Stimulated activated CD8-positive, alpha-beta memory T cell treated with anti-CD3 and anti-CD28 coated beads, Interleukin-15, amount 100 ng/mL, for 4 hours (primary cell): ENCODE measurements at places on chromosomes 7 and 10.

- no peak for DNase-seq
Observed at GRCh38 chr7:2388637-2388954, 14.8 kb upstream of the CHST12 start.

DNA sequence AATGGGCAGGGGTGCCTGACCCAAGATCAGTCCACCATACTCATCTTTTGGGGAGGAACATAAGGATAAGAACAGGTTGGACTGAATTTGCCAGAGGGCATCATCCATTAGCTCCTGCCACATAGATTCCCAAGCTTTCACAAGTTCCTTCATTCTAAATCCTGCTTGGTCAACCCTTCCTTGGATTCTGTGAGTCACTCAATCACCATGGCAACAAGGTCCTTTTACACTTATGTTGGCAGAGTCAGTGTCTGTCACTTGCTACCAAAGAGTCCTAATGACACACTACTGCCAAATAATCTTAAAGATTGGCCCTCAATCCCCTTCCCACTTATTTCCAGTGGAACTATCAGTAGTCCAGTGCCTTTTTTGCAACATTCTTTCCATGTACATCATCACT, 5.0 kb upstream of the LGI1 start:
- no peak for DNase-seq

DNA sequence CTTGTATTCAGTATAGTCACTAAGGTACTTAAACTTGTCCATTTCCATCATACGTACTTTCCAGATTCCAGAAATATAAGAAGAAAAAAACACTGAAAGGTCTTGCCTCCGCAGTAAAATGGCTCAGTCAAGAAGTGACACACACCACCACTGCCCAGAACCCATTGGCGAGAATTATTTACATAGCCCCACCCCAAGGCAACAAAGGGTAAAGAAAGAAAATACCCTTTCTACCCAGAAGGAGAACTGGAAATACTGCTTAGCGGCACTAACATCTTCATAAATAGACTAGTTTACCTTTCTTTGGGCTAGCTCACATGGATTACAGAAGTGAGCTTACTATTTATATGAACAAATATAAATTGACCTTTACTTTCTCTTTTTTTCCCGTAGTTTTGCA, 194.0 kb downstream of the PPP1R9A start:
- no peak for DNase-seq

DNA sequence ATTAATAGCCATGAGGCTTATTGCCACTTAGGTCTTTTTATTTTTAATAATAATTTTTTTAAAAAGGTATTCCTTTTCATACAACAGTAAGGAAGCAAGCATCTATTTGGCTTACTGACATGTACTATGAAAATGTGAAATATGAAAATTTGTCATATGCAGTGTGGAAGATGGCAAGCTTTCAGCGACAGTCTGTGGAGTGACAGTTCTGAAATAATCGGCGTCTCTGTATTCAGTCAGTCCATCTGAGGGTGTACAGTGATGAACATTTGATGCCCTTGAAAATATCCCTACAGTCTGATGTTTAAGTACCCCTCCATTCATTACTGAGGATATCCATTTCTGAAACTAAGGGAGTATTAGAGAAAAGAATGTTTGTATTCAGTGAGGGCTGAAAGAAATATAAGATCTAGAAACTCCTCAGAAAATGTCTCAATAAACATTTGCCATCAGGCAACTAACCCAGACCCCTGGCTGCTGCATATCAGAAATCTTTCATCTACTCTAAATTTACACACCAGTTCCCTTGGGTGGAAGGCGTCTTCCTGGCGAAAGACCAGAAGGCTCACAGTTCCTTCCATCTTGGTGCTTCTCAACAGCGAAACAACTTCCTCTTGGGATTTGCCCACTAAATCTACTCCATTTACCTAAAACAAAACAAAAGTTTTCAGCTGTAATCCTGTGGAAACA, 440.6 kb downstream of the PARD3 start:
- DNase-seq: no peak

- DNase-seq: no peak
Observed at GRCh38 chr10:92242910-92243671, 47.8 kb downstream of the CPEB3 start.

DNA sequence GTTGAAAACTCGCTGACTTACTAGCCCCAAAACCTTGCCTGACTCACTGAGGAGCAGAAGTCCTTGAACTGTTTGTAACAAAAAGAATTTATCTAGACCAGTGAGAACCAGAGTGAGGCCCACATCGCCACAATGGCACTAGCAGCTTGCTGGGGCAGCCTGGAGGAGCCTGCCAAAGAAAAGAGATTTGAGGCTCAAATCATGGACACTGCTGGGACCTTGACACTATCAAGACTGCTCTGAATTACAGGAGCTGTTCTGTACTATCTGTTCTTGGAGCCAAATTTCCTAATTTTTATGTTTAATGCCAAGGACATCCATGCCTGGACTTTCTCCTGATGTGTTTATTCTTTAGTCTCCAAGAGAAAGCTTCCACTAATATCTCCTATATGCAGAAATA, 82.0 kb upstream of the JCAD start:
- no peak for DNase-seq

DNA sequence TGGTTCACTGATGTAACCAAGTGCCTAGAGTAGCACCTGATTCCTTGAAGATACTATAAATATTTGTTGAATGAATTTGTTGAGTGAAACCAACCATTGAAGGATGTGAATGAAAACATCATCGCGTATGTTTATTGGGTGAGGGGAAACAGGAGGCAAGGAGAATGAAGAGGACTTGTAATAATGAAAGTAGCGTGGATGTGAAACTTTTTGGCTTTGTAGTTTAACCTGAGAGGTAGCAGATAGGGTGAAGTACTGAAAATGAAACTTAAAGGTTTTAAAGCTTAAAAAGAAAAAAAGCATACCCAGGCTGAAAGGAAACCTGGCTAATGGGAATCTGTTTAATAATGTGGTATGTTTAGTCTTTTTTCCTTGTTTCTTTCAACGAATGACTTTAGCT, 5.2 kb downstream of the CCNY start:
- no peak for DNase-seq

- no peak for DNase-seq
Observed at GRCh38 chr10:42149722-42150427, 488.5 kb downstream of the ZNF33B start.

GRCh38 chr7:88686468-88687229, 72.9 kb upstream of the ZNF804B start:
- DNase-seq: no peak

GRCh38 chr10:71780156-71780555, 6.8 kb upstream of the VSIR start:
- DNase-seq: no peak

DNA sequence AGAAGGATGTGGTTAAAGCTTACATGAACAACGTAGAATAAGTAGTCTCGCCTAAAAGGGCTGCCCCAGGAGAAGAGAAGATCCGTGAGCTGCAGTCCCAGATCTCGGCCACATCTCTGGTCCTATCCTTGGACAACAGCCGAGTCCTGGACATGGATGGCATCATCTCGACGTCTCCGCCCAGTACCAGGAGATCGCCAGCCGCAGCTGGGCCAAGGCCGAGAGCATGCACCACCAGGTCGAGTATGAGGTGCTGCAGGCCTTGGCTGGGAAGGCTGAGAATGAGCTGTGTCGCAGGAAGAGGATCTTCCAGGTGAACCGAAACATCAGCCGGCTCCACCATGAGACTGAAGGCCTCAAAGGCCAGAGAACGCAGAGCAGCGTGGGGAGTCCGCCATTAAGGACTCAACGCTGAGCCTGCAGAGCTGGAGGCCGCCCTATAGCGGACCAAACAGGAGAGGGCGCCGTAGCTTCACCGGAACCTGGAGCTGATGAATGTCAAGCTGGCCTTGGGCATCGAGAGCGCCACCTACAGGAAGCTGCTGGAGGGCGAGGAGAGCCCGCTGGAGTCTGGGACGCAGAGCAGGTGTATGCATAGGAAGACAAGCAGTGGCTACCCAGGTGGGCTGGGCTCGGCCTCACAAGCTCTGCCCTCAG, 22.2 kb downstream of the LIPK start:
- no peak for DNase-seq

GRCh38 chr7:144676492-144676891, 159.4 kb downstream of the TPK1 start:
- no peak for DNase-seq

GRCh38 chr7:134781171-134781570, 1.7 kb downstream of the CALD1 start:
- no peak for DNase-seq

DNA sequence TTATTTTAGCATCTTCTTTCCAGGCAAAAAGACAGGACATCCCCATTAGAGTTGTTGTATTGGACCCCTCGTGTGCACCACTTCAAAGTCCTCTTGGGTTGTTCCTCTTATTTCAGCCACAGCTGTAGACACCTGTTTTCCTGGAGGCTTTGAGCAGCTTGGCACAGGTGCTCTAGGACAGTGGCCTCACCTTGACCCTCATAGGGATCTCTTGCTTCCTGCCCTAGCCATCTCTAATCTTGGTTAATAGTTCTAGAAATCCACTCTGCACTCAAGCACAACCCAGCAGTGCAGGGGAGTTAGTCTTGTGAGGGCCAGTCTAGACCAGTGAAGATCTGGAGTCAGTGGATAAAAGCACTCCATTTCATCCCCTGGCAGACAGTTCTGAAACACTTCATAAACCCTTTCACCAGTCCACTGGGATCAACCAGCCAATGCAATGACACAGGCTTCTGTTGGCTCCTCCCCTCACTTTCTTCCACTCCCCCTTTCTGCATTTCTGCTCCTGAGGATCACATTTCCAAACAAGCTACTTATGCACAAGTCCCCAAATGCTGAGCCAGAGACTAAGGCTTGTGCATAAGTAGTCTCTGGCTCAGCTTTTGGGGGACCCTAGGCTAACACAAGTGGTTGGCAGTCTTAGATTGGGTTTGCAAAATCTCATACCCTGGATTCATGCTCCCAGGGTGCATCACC, 131.5 kb upstream of the LAMB4 start:
- no peak for DNase-seq

GRCh38 chr10:124150189-124150806, 56.9 kb upstream of the CHST15 start:
- no peak for DNase-seq

DNA sequence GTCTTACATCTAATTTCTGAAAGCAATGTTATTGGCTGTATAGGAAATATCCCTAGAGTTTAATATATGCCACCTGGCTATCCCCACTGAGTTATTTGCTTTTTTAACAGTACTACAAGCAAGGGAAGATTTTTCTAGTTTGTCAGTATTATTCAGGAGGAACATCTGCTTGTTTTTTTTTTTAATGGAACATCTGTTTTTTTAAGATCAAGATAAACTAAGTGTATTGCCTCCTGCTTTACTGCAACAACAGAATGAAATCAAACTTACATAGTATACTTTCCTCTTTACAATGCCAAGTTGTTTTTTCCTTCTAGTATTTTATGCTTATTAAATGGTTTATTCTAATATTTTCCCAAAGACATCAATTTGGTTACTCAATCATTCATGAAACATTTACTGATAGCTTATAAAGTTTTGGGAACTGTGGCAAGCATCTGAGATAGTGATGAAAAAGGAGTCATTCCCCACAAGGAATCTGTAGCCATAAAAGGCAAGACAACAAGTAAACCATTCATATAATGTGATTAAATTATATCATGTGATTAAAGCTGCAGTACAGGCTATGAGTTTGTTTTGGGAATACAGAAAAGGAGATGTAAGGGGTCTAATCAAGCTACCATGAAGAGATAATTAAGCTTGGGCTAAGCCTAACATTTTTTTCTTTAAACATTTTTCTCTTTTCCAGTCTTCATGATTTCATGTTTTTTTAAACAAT, 17.4 kb downstream of the MTPN start:
- DNase-seq: no peak

GRCh38 chr10:20993389-20993788, 96.3 kb upstream of the NEBL start:
- DNase-seq: no peak

- DNase-seq: no peak
Observed at GRCh38 chr10:29947701-29948060, 111.7 kb downstream of the JCAD start.

- no peak for DNase-seq
Observed at GRCh38 chr10:58778966-58779365, 266.3 kb downstream of the BICC1 start.

DNA sequence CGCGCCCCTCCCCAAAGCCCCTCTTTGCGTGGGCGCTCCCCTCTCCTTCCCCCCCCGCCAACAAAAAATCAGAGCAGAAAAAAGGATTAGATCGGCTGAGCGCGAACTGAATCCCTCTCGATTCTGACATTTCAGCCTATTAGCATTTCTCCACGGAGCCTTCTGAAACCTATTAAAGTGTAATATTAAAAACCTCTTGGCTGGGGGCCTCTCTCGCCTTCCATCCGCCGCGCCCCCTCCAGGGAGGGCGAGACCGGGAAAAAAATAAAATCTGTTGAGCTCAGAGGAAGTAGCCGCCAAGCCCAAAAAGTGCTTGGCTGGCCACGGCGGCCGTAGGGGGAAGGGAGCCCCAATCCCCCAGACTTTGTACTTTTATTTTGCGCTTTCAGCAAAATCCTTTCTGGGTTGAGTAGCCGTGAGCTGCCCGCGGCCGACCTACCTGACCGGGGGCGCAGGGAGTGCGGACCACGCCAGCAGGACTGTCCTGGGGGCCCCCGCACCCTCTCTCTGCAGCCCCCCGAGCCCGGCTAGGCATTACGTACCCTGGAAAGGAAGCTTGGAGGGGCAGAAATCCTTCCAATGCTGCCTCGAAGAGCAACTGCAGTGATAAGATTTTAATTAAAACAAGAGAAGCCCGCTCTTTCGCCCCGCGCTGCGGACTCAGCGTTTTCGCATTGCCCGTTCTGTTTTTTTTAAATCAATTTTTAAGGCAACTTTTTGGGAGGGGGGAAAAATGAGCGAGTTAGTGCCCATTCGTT, 1.3 kb upstream of the TNRC18 start:
- no peak for DNase-seq

DNA sequence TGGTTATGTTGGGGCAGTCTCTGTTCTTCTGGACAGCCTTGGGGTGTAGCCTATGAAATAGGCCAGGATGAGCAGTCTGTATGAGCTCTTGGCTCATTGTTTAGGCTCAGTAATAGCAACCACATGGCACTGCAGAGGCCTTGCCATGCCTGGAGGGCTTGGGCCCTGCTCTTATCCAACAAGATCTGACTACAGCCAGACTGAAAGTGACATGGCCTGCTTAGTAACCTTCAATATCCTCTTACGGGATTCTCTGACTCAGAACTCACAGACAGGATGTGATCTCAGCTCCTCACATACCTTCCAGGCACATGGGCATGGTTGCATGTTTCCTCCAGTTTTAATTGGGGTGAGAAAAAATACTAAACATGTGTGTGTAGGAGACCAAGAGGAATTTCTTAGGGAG, 289.3 kb downstream of the PTEN start:
- DNase-seq: peak; percentile 12

- DNase-seq: no peak
Observed at GRCh38 chr10:26612151-26612915, 85.2 kb upstream of the PDSS1 start.

- no peak for DNase-seq
Observed at GRCh38 chr7:138429577-138430250, 30.3 kb upstream of the TRIM24 start.

DNA sequence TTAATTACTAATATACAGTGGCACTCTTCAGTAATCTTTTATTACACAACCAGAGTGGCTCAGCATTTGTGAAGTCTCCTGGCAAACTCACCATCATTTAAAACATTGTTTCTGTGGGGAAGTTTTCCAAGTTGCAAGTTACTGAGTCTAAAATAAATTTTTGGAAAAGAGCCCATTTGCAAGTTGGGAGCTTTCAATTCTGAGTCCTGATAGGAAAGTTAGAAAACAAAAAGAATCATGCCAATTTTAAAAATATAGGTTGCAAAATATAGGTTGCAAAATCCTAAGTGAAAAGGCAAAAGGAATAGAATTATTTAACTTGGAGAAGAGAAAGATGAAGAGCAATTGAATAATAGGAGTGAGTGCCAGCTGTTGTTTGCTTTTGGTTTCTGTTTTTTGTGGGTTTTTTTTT, 378.8 kb upstream of the C7orf33 start:
- DNase-seq: no peak
